T-cell (primary cell): ENCODE measurements at places on chromosomes 12 and 14.

GRCh38 chr12:9349888-9350885 lies 142.0 kb upstream of the PZP start:
- no peak for DNase-seq

GRCh38 chr12:120483621-120484020 lies 12.3 kb upstream of the DYNLL1 start:
- DNase-seq: no peak

DNA sequence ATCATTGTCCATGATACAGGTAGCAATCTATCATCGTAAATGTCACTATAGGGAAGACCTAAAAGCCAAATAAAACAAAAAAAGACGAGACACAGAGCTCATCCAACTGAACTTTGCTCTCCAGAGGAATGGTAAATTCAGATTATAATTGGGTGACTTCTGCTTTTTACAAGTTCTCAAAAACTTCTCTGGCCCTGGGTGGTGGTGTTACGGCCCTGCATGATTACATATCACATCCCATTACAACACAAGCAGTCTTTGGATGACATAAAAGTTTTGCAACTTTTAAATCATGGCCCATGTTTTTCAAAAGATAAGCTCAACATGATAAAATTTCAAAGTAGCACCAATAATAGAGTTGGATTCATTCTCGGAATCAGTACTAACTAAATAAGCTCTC lies 299.6 kb downstream of the DIO2 start:
- no peak for DNase-seq

GRCh38 chr12:49359671-49360070 lies 7.6 kb upstream of the SPATS2 start:
- DNase-seq: no peak

GRCh38 chr12:1747609-1748008 lies 56.7 kb downstream of the ADIPOR2 start:
- DNase-seq: no peak

GRCh38 chr14:60420050-60420449 lies 65.8 kb downstream of the C14orf39 start:
- DNase-seq: no peak

DNA sequence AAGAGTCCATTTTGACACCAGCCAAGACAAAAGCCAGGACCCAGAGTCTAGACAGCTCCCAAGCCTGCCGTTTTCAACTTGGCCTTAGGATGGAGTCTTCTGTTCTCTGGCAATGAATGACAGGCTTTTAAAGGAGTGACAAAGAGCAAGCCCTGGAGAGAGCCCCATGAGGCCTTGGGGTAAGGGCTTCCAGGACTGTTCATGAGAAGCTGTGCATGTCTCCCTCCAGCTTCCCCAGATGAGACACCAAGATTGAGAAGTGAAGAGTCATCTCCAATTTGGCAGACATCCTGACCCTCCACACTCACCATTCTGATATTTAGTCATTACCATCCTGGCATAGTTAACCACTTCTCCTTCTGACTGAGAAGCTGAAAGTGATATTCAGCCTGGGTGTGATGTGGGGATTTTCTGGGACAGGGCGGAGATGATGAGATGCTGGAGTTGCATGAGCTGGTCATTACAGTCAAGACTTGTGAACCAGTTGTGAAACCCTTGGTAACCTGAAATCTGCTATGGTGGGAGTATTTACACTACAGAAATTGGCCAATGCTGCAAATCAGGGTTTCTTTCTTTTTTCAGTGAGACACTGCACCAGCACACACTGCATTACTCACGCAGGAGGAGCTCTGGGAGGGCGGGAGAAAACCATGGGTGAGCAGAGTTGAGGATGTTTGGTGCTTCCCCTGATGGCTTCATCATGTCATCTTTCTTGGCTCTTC lies 77.8 kb downstream of the VCPKMT start:
- DNase-seq: no peak

DNA sequence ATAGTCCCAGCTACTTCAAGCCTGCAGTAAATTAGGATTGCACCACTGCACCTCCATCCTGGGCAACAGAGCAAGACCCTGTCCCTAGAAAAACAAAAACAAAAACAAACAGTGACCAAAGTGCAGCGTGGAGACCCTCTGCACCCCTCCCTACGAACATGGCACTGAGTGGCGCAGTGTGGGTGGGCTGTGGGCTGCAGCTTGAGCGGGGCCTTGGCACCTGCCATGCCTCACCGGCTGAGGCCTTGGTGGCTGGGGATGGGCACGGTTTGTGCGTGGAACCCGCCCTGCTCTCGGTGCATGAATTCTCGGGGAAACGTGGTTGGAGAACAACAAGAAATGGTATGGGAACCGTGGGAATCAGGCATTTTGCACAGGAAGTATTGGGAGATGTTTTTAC lies 60.8 kb downstream of the TNFAIP2 start:
- DNase-seq: no peak

DNA sequence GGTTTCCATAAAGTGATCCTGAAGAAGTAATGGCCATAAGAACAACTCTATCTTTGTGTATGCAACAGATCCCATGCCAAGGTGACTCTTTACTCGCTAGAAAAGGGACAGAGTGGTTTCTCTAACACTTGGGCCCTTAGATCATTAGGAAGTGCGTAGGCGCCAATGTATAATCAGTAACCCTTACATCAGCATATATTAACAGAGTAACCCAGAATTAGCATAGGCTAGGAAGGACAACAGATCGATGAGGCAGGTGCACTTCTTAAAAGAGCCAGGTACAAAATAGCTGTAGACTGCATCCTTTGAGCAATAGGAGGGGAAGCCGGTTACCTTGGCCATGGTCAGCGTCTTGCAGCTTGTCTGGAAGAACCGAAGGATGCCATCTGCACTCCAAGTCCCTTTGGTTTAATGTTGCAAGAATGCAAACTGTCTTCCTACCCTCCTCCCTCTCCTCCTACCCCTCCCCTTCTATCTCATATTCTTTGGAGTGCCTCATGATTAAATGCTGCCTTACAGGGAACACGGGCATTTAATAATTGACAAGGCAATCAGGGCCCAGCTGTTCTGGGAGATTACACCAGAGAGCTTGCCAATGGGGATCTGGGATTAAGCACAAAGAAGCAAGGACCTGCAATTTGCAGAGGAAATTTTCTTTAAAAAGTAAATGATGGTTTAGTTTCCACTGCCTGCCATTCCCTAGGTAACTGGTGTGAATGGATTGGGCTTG lies 8.0 kb downstream of the GSG1 start:
- no peak for DNase-seq

DNA sequence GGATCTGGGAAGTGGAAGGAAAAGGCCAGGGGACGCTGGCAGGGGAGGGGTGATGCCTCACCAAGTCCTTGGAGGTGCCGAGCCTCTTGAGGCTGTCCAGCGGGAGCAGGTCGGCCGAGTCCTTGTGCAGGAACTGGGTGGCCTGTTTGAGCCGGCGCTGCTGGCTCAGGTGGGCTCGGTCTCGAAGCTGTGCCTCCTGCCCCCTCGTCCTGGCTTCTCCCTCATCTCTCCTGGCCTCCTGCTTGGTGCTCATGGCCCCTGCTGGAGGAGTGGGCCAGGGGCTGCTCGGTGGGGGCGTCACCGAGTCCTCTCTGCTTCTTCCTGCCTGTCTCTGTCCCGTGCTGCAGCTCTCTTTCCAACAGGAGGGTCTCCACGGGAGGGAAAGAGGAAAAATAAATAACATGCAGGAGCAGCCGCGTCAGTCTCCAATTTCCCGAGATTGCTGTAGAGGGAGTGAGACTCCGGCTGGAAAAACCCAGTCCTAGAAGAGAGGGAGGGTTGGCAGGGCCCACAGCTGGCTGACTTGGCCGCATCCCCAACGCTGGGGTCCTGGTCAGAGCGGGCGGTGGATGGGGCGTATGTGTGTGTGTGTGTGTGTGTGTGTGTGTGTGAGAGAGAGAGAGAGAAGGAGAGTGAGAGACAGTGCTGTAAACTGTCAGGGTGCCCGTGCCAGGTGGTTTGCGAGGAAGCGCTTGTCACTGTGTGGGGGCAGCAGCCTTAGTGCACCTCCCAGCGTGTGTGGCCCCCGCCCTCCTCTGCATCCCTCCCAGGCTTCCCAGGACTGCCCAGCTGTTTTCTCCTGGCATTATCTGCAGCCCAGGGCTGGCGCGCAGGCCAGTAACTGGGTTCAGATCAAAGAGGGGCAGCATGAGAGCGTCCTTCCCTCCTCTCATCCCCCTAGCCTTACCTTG lies at the start of gene NRIP2:
Gene NRIP2, minus strand, starts transcription at position 455 of the 911 bp plus-strand sequence. Its CDS starts 52 bp downstream, at position 403.
- DNase-seq: no peak

DNA sequence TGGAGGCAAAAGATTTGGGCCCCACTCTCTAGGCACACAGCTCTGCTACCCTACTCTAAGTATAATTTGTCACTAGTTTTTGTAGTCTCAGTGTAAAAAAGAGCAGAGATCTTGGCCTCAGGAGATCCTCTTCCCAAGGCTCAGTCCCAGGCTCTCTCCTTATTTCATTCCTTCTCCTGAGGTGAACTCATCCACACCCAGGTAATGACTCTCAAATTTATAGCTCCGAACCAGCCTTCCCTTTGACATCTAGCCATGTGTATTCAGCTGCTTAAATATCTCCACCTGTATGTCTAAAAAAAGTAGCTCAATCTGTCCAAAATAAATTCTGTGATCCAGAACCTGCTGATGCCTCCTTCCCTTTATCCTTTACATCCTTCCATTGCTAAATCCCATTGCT lies 173.5 kb upstream of the HIF1A start:
- DNase-seq: no peak

DNA sequence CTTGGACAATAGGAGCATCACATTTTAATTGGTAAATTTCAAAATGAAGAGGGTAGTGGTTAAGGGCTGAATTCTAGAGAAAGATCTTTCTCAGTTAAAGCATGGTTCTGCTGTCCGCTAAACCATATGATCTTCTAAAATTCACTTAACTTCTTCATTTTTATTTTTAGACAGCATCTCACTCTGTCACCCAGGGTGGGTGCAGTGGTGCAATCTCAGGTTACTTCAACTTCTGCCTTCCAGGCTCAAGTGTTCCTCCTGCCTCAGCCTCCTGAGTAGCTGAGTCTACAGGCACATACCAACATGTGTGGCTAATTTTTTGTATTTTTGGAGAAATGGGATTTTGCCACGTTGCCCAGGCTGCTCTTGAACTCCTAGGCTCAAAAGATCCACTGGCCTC lies 226.7 kb upstream of the ABCD2 start:
- no peak for DNase-seq

- no peak for DNase-seq
Measured at GRCh38 chr14:65604936-65605335, 192.4 kb downstream of the FUT8 start.

DNA sequence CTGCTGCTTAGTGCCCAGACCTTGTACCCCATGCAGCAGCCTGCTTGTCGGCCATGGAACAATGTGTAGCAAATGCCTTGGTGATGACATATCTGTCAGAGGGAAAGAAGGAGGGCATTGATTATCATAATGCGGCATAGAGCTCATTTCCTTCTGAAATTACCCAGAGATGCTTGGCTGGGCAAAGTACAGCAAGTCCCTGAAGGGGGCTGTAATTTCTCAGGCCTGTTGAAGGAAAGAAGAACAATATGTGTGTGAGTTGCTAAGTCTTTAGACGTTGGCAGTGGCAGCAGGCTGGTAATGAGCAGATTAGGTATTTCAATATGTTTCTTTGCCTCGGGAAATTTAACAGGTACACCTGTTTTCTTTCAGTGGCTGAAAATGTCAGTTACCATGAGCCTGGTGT lies 128.6 kb downstream of the CRADD start:
- DNase-seq: no peak
